Stimulated activated memory B cell treated with anti-CD40 and anti-IgM and Interleukin-4, amounts not matched to agents 10 μg/mL and 1 μg/mL and 100 μg/mL, for 72 hours (primary cell): ENCODE measurements at places on chromosomes 7 and 10.

- ATAC-seq = no peak
Measured at GRCh38 chr10:98167191-98167590, 32.7 kb downstream of the R3HCC1L start.

- no peak for ATAC-seq
Measured at GRCh38 chr7:95550546-95550945, 45.8 kb downstream of the PDK4 start.

DNA sequence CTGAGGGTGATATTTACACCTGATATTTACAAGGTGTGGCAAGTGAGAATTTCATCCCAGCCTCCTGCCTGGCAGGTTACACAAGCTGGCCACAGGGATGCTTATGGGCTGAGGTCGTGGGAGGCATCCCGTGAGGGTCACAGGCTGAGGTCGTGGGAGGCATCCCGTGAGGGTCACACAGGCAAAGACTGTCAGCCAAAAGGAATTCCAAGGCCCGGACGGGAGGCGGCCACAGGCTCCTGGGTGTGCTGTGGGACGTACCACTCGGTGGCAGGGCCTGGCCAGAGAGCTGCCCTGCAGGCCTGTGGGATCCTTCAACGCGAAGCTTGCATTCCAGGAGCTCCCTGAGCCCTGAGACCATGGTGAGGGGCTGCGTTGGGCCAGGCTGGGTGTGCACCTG is 460.6 kb downstream of the DNAJB6 start:
- no peak for ATAC-seq

GRCh38 chr7:92333866-92334265 is 88.1 kb downstream of the ANKIB1 start:
- ATAC-seq = no peak

GRCh38 chr7:110929480-110930249 is 161.3 kb upstream of the LRRN3 start:
- ATAC-seq = no peak

DNA sequence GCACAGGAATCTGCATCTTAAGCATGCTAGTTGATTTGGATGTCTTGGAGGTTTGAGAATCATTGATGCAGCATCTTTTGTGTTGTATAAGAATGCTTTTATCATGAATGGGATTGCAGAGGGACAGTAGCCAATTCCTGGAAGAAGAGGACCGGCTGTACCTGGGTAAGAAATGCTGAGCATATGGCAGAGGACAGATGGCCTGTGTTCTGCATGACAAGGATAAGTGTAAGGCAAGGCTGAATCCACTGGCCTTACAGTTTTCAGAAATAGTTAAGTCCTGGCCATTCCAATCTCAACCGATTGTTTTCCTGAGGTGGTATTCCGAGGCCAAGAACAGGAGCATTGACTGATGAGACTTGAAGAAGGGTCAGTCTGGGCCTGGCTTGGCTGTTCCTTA is 24.4 kb upstream of the KBTBD2 start:
- no peak for ATAC-seq

DNA sequence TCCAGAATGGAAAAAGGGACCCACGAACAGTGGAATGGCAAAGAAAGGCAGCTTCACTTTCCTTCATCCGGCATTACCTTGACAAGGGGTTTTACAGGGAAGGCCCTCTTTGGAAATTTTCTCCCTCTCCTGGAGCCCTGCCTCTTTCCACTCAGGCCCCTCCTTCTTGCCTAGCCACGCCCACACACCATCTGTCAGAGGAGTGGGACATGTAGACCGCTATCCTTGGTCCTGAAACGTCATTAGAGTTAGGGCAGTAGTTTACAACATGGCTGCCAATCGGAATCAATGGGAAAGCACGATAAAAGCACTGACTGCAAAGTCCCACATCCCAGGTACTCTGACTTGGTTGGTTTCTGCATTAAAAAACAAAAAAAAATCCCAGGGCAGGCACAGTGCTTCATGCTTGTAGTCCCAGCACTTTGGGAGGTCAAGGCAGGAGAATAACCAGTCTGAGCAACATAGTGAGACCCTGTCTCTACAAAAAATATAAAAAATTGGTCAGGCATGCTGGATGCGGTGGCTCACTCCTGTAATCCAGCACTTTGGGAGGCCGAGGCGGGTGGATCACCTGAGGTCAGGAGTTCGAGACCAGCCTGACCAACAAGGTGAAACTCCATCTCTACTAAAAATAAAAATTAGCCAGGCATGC is 96.4 kb downstream of the MARCHF5 start:
- ATAC-seq = no peak

- no peak for ATAC-seq
Measured at GRCh38 chr7:98964596-98964995, 86.3 kb downstream of the TRRAP start.

DNA sequence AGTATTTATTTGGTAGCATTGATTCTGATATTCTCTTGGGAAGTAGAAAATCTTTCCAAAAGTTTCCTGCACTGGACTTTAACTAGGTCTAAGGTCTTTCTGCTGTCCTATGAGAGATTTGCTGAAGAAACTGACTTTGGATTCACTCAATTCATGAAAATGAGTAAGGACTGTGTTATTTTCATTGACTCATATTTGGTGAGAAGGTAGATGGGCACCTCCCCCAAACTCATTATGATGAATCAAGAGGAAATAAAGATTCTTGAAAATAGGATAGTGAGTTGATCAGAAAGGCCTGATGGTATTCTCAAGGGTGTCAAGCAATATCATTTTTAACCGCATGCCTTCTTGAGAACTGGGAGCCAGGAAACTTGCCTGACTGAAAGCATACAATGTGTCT is 110.3 kb downstream of the RNF133 start:
- ATAC-seq = no peak

- no peak for ATAC-seq
Measured at GRCh38 chr10:46545861-46546590, 10.4 kb downstream of the GPRIN2 start.

GRCh38 chr7:130433301-130433700 is 7.5 kb downstream of the CEP41 start:
- no peak for ATAC-seq

- no peak for ATAC-seq
Measured at GRCh38 chr10:72076756-72077155, 11.6 kb downstream of the SPOCK2 start.

DNA sequence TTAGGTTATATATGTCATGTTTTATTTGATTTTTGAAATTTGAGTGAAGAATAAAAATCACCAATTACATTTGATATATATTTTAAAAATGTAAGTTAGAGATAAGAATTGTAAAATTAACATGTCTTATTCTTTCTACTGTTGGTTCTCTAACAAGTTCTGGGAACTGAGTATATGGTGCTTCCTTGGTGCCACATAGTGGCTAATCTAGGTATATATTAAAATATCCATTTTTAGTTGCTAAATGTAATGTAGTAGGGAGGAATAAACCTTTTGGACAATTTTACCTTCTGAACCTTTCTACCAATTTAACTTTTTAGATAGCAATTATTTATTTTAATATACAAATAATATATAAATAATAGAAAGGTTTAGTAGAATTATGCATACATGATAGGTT is 17.5 kb downstream of the CFAP69 start:
- no peak for ATAC-seq

DNA sequence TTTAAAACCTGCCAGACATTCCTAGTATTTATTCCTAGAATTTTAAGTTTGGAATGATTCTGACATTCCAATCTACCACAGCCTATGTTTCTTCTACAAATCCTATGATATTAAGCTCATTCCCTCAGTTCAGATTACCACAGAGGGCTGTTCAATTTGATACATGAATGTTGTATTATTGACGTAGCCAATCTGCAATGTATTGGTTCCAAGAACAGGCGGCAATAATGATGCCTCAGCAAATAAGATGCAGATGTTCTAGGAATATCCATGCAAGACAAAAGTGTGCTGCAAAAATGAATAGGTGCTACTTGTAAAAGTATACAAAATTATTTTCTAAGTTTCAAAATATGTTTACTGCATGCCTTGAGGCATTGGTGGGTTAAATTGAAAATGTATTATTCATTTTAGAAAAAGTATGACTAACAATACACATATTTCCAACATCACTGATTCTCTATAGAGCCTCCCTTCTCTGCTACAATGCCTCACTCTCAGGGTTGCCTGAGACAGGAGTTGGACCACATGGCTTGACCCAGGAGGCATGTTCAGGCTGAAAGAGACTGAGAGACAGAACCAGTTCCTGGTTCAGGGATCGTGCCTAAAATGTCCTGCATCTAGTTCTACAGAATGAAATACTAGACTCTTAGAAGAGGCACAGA is 94.1 kb upstream of the CREB5 start:
- ATAC-seq = no peak

- ATAC-seq = no peak
Measured at GRCh38 chr7:106050002-106050745, 61.9 kb downstream of the SYPL1 start.

GRCh38 chr10:112335111-112335867 is 38.6 kb upstream of the ACSL5 start:
- ATAC-seq = no peak

DNA sequence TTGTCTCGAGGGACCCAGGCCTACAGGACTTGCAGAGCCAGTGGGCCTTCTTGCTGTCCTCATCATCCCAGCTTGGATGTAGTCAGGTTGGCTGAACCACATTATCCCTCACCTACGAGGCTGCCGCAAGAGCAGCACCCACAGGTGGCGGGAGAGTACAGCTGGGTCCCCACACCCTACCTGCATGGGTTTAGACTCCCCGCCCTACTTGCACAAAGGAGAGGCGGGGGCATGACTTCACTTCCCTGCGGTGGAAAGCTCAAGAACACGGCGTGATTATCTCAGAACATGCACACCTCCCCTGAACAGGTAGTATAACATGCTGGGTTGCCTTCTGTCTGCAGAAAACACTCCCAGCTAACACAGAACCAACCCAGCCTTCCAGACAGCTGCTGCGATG is 57.5 kb downstream of the CTBP2 start:
- no peak for ATAC-seq
